ENCODE measurements at places on chromosomes 3 and 15. TPM values are rescaled to one million over a fixed set of nuclear protein-coding genes. Genes with fewer than 3 reads are reported as not detected.

NSUN3 gene
- total RNA-seq = 12.4 TPM

GP5 gene
- 3.3 TPM for total RNA-seq

TCTA gene
- total RNA-seq = 21.4 TPM

GPR156 gene
- 0.27 TPM for total RNA-seq

GOLGA6D gene
- total RNA-seq = not detected

SLC4A7 gene
- total RNA-seq = 37.0 TPM

PXYLP1 gene
- total RNA-seq = 22.6 TPM
